Stimulated activated CD8-positive, alpha-beta memory T cell treated with anti-CD3 and anti-CD28 coated beads, Interleukin-15, amount 100 ng/mL, for 24 hours (primary cell): ENCODE measurements at places on chromosomes 11 and 22.

DNA sequence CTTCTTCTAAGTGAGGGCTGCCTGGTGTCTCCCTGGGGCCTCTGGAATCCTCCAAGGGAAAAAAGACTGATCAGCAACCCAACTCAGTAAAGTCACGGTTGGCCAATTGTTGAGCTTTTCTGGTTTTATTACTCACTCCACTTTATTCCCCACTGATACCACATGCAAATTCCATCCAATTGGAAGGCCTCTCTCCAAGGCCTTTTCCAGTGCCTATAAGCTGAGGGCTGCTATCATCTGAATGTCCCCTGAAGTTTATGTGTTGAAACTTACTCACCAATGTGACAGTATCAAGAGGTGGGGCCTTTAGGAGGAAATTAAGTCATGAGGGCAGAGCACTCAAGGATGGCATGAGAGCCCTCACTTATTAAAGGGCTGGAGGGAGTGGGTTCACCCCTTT lies 463.3 kb downstream of the BUD13 start:
- no peak for DNase-seq

- DNase-seq: no peak
Observed at GRCh38 chr11:76062733-76063132, 143.6 kb downstream of the WNT11 start.

DNA sequence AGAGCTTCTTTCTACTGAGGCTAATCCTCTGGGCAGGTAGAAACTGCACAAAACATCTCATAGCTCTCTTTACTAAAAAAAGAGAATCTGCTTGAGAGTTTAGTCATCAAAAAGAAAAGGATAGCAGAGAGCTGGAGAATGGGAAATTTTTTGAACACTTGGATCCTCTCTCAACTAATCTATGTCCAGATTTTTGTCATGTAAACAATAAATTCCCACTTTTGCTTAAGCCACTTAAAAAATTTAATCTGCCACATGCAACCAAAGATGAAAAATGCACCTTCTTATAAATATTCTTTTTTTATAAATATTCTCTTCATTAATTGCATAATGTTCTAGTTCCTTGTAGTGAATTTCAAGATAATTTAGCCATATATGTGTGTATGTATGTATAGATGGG lies 10.5 kb downstream of the OR5D16 start:
- no peak for DNase-seq

DNA sequence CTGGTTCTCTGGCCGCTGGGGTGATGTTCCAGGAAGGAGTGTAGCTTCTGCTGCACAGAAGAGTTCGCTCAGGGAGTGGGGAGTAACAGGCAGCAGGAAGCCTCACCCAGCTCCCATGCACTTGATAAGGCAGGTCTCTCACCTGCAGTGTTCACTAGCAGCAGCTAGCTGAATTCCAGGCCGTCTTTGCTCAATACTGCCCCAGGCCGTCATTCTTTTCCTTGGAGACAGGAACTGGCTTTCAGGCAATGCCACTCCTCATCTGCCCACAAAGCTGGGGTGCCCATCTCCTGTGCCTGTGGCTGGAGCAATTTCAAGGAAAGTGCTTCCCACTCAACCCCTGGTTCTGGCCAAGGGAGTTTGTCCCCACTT lies 66.1 kb downstream of the ARHGAP42 start:
- DNase-seq: no peak

GRCh38 chr22:45196926-45197605 lies 33.3 kb downstream of the NUP50 start:
- no peak for DNase-seq

DNA sequence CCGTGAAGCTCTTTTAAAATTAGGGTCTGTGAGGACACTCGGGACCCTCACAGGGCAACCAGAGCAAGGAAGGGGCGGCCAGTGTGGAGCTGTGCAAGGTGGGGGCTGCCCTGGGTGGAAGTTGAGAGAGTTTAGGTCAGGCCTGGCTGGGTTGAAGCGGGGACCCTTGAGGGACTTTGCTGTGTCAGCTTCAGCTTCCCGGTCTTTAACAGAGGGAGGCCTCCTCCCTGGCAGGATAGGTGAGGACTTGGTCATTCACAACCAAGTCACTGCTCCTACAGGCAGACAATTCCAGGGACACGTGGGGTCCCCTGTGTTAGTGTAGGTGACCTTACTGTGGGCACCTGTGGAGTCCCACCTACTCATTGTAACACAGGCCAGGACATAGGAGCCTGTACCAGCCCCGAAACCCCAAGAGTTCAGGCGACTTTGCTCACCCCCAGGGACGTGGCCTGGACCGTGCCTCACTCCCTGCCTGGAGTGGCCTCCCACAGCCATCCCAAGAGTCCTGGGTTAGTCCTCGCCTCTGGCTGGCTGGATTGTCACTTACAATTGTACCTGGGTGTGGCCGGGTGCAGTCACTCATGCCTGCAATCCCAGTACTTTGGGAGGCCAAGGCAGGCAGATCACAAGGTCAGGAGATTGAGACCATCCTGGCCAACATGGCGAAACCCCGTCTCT lies 18.8 kb upstream of the ARHGAP8 start:
- DNase-seq: no peak

DNA sequence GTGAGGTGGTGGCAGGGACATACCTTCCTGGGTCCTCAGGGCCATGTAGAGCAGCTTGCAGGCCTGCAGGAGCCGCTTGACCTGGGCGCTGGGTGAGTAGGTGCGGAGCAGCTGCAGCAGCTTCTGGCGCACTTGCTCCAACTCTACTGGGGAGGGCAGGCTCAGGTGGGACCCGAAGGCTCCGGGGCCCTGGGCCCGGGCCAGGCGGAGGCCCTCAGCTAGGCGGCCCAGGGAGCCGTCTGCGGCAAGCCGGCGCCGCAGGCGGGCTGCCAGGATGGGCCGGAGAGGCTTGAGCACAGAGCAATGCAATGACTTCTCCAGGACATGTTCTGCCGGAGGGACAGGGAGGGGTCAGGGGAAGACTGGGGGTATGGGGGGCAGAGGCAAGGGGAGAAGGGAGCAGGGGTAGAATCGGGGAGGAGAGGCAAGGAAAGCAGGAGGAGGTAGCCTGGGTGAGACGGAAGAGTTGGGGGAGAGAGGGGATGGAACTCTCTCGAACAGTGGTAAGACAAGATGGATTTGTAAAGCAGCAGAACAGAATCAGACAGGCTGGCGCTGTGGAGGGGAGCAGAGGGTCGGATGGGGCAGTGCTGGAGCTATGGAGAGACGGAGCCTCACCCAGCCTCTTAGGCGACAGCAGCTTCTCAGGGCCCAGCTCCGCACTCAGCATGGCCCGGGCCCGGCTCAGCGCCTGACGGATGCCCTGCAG lies 2.2 kb downstream of the RIN1 start:
- no peak for DNase-seq

GRCh38 chr11:9895006-9895405 lies 231.1 kb downstream of the SWAP70 start:
- no peak for DNase-seq

DNA sequence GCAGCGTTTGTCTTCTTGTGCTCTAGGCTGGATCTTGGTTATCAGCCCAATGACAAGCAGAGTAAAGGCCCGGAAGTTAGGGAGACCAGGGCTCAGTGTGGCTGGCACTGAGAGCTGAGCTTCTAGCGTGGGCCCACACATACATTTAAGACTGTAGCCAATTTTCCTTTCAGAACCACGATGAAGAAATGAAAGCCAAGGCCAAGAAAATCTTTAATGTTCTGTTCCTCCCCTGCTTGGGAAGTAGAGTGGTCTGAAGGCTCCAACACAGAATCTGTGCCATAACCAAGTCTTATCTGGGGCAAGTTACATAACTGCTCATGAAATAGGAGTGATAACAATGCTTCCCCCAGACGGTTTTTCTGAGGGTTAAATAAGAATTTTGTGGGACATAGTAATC lies 4.7 kb upstream of the ST3GAL4 start:
- DNase-seq: no peak

DNA sequence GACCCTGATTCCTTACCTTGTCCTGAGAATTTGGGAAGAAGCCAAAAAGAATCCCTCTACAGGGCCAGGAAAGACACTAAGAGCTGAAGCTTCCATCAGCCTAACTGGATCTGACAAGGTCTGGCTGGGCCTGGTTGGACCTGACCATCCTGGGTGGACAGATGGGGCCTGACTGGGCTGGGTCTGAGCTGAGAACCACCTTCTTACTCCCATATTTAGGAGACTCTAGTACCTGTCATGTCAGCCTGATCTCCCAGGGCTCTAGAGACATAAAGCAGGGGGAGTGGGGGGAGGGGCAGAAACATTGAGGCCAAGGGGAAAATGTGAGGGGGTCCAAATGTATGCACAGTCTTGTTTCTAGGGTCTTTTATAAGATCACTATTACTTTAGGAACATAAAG lies 129.9 kb downstream of the BUD13 start:
- DNase-seq: no peak

DNA sequence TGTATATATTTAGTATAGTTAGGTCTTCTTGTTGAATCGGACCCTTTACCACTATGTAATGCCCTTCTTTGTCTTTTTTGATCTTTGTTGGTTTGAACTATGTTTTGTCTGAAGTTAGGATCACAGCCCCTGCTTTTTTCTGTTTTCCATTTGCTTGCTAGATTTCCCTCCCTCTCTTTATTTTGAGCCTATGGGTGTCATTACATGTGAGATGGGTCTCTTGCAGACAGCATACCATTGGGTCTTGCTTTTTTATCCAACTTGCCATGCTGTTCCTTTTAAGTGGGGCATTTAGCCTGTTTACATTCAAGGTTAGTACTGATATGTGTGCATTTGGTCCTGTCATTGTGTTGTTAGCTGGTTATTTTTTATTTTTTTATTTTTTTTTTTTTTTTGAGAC lies 224.6 kb downstream of the INSC start:
- DNase-seq: no peak

DNA sequence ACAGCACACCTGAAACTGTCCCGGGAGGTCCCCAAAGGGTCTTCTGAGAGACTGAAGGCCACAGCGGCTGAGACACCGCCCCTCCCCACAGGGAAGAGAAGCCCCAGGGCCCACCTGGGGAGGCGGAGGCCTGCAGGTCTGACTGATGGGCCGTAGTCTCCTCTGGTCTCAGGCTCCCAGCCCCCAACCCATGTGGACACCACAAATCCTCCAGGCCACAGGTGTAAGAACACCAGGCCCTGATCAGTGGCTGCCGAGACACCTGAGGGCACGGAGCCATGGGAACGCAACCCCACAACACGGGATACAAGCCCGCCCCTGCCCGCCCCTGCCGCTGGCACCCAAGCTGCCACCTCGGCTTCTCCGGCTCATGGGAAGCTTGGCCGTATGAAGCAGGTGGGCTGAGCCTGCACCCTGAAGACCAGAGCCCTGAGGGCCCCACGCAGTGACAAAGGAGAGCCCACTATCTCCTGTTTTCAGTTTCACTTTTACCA lies 46.3 kb downstream of the BRD1 start:
- DNase-seq: no peak

GRCh38 chr22:24066865-24067264 lies 55.8 kb downstream of the CABIN1 start:
- no peak for DNase-seq

- no peak for DNase-seq
Observed at GRCh38 chr11:123833095-123833494, 26.9 kb upstream of the OR6M1 start.

DNA sequence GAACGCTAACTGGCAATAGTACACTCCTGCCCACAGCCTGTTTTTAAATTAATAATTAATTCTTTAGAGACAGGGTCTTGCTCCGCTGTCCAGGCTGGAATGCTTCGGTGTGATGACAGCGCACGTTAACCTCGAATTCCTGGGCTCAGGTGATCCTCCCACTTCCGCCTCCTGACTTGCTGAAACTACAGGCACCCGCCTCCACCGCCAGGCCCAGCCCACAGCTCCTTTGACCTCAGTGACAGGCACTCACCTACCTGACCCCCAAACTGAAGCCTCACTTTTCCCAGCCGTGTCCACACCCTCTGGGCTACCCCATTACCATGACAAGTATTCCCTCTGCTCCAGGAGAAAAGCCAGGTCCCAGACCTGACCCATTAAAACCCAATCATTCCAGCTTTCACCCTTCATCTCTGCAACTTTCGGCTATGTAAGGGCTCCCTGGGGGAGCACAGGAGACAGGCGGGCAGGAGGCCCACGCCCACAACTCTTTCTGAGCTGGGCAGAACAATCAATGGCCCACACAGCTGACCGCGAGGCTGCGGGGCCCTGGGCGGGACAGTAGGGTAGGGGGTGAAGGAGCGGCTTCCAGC lies 730 bp downstream of the LMNTD2 start:
- no peak for DNase-seq

DNA sequence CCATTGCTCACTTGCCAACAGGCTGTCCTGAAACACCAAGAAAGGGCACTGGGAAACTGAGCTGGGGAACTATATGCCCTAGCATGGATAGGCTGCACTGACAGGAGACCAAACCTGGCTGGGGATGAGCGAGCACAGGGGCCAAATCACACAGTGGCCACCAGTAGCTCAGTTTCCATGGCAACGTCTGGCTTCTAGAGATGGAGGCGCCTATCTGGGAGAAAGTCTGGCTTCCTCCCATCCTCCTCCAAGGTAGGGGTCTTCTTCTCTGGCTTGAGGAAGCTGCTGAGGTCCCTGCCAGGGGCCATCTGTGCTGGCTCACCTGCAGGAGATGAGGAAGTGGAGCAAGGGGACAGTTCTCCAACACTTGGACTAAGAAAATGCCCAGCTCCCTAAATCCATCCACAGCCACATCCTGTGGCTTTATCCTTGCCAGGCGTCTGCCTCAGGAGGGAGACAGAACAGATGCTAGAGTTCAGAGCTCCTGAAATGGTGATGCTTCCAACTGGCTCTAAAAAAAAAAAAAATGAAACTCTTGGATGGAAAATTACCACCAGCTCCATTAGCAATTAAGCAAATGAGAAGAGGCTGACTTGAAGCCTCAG lies 48.3 kb downstream of the SYT13 start:
- no peak for DNase-seq

DNA sequence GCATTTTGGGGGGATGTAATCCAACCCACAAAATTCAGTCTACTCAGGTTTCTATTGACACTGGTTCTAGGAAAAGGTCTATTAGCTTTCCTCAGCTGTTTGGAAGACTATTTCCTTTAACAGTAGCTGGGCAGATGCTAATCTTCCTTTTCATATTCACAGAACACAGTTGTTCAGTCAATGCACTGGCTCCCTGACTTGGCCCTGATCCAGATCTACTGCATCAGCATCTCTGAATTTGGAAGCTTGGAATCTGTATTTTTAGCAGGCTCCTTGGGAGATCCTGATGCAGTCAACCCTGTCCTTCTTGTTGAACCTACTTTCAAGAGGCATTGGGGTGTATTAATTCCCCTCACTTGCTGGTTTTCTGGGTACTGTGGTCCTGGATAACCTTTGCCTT lies 6.3 kb downstream of the HTATIP2 start:
- DNase-seq: no peak

DNA sequence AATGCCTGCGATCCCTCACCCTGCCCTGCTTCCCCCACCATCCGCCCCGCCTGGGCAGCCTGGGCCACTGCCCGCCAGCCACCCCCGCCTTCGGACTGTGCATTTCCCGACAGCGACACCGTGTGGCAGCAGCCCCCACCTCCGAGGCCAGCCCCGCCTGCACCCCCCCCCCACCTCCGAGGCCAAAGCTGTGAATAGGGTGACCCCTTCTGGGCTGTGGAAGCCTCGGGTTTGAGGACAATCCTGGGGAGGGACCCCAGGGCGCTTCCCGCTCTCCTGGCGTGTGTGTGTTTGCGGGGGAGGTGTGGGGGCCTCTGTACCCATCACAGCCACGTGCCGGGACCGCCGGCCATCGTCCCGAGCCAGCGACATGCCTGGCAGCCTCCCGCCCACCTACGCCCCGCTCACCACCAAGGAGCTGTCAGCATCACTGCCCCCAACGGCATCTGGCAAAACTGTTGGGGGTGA lies 33.8 kb upstream of the PPARA start:
- DNase-seq: peak; percentile 66

GRCh38 chr11:111523343-111523742 lies 8.8 kb downstream of the HOATZ start:
- DNase-seq: no peak
